ENCODE measurements at places on chromosomes 12 and 14.

DNA sequence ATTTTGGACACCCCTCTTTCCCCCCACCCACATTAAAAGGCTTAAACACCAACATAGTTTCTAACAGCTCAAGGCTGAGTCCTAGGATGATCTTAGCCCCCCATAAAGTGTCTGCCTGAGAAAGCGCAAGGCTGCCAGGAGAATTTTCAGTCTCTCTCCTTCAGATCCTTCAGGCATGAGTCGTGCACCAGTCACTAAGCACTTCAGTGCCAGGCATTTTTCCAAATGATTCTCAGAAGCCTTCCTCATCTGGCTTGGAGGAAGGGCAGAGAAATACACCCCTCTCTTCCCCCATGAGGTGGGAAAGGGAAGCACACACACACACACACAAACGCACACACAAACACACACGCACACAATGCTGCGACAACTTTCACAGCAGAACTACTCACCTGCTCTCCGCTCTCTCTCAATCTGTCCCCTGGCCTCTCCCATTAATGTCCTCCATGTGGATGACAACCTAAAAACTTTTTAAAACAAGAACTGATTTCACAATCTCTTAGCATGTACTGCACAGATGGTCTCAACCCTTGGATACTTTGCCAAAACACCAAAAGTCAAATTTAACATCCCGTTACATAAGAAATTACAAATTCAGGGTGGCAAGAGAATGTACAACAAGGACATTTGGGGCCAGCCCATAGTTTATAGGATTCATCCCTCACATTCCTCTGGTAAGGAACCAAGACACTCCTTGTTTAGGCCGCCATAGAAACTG lies 49.8 kb downstream of the CKAP4 start:
- DNase-seq, result no peak

DNA sequence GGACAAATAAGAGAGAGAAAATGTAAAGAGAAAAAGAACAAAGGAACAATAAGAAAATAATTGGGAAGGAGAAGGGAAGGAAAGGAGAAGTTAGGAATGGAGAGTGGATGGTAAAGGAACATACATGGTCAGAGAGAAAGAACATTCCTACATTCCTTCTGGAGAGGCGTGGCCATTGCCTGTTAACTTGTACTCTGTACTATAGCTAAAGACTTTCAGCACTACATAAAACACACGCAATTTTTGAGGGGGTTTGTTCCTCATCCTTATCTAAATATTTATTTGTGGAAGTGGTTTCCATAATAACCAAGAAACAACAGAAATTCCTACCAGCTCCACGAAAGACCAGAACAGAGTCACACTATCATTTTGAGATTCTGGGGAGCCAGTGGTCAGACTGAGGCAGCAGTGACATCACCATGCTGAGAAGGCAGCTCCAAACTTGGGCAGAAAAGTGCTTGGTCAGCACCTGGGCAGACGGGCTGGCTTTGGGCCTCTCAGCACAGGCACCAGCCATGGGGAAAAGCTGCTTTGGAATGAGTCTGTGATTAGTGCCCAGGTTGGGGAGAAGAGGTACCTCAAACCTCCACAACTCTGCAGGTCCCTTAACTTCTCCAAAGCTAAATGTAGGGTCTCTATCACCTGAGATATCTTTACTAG lies 125.9 kb upstream of the NTF3 start:
- DNase-seq, result no peak

- no peak for DNase-seq
Measured at GRCh38 chr14:61512026-61512834, 183.1 kb upstream of the HIF1A start.

DNA sequence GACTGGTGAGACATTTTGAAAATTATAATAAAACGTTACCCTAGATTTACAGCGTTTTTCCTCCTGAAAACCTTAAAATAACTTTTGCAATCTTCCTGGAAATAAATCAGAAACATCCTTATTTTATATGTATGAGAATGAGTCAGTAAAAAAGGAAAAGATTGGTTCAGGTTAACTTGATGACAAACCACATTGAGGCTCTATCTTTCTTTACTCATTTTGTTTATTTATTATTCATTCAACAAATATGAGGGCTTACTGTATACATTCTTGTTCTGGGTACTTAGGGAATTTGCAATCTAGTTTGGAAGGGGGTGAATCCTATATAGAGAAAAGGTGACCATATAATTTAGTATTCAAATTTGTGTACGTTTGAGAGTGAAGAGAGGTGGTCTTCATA lies 156.6 kb downstream of the UNC79 start:
- DNase-seq, result no peak

Measured in T-helper 17 cell (primary cell).